Tracheal epithelial cell (primary cell): ENCODE measurements at places on chromosomes 3 and 15. TPM values are rescaled to one million over a fixed set of nuclear protein-coding genes. Genes with fewer than 3 reads are reported as not detected.

The RAB6B gene
- under 0.01 and 0.96 TPM in 2 replicates for total RNA-seq

The CCDC39 gene
- total RNA-seq, result not detected in 2 replicates

The MAN2C1 gene
- total RNA-seq, result 77.8 and 89.3 TPM in 2 replicates

The MNS1 gene
- total RNA-seq, result 0.21 and 0.48 TPM in 2 replicates

The STXBP5L gene
- not detected in 2 replicates for total RNA-seq

The MASP1 gene
- under 0.01 TPM in 1 of 2 replicates, not detected in the other for total RNA-seq

The ACTR8 gene
- 13.4 and 23.4 TPM in 2 replicates for total RNA-seq

The MAGEL2 gene
- total RNA-seq, result not detected in 2 replicates

The GOLGA6B gene
- total RNA-seq, result not detected in 2 replicates

The CPA3 gene
- total RNA-seq, result not detected in 2 replicates

The COLQ gene
- total RNA-seq, result under 0.01 TPM in 2 replicates

The ACTRT3 gene
- total RNA-seq, result 1.9 and 2.9 TPM in 2 replicates

The ATP13A5 gene
- total RNA-seq, result not detected in 2 replicates

The PSTPIP1 gene
- 0.72 TPM in 1 of 2 replicates, not detected in the other for total RNA-seq

The WHAMM gene
- total RNA-seq, result 5.1 and 6.3 TPM in 2 replicates

The ROBO1 gene
- 25.4 and 32.3 TPM in 2 replicates for total RNA-seq

The RTP1 gene
- total RNA-seq, result not detected in 2 replicates

The SLC2A2 gene
- total RNA-seq, result under 0.01 TPM in 1 of 2 replicates, not detected in the other

The SCAANT1 gene
- not detected in 2 replicates for total RNA-seq

The AGTR1 gene
- total RNA-seq, result not detected in 2 replicates

The HYKK gene
- 0.96 and 6.2 TPM in 2 replicates for total RNA-seq

The RBP2 gene
- not detected in 2 replicates for total RNA-seq

The GREM1 gene
- 0.21 and 1.7 TPM in 2 replicates for total RNA-seq

The CCDC71 gene
- total RNA-seq, result 15.1 and 20.2 TPM in 2 replicates

The EPHA3 gene
- total RNA-seq, result under 0.01 and 0.48 TPM in 2 replicates

The GALNT15 gene
- total RNA-seq, result 0.21 and 0.24 TPM in 2 replicates

The CHRD gene
- total RNA-seq, result 0.48 TPM in 1 of 2 replicates, not detected in the other

The DAZL gene
- not detected in 2 replicates for total RNA-seq

The ALG1L2 gene
- total RNA-seq, result not detected in 2 replicates

The SLC9C1 gene
- under 0.01 and 0.43 TPM in 2 replicates for total RNA-seq

The SPESP1 gene
- total RNA-seq, result 5.3 and 16.0 TPM in 2 replicates

The CCR8 gene
- not detected in 2 replicates for total RNA-seq

The CFAP100 gene
- not detected in 2 replicates for total RNA-seq

The PPP1R14D gene
- not detected in 2 replicates for total RNA-seq

The RTP4 gene
- 0.48 TPM in 1 of 2 replicates, not detected in the other for total RNA-seq
